Renal cortex interstitium (tissue), 15 donors: ENCODE measurements at places on chromosomes 2 and 18. TPM values are rescaled to one million over a fixed set of nuclear protein-coding genes. Genes with fewer than 3 reads are reported as not detected.

- no peak for DNase-seq
Observed at GRCh38 chr2:238160206-238161129, 1.7 kb downstream of the ERFE start.

GRCh38 chr2:230447036-230447435, 31.0 kb downstream of the SP100 start:
- no peak for DNase-seq

DNA sequence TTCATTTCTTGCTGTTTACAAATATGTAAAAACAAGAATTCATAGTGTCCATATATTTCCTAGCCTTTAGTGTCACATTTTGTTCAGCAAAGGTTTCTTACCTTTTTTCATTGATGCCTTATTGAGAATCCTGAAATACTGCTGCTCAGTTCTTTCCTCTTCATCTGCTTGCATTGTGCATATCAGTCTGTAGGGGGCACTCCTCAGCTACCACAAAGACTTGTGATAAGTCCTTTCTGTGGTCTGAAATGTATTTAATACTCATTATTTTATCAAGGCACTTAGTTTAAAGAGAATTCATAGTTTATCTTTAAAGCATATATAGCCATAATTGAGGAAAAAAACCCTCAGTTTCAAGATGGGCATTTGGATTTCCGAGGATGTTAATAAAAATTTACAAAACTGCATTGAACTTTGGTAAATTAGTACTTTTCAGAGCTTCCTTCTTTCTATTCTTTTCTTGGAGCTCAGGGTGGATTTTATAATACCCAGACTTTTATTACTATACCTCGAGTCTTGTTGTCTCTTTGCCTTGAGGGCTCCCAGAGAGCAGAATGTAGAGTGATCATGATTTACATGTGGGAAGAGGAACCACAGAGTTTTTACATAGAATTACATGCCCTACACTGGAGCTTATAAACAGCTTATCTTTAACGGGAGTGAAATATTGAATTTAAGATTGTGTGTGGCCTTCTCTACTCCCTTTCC, 570.1 kb downstream of the PLCL1 start:
- DNase-seq, result peak; percentile 50

- DNase-seq, result no peak
Observed at GRCh38 chr2:105315314-105315713, 14.2 kb downstream of the TGFBRAP1 start.

- no peak for DNase-seq
Observed at GRCh38 chr2:30277582-30277981, 46.2 kb downstream of the LBH start.

GRCh38 chr18:56248610-56249235, 389.7 kb downstream of the TXNL1 start:
- DNase-seq, result no peak

Gene SLC5A7
- polyA plus RNA-seq, result 0.83 TPM

Gene PTGR3
- 42.3 TPM for polyA plus RNA-seq

Gene HSBP1L1
- polyA plus RNA-seq, result 22.2 TPM

Gene LRP2
- 180 TPM for polyA plus RNA-seq

Gene ADRA2B
- 4.5 TPM for polyA plus RNA-seq

Gene POTEE
- 0.16 TPM for polyA plus RNA-seq
